Activated CD8-positive, alpha-beta memory T cell treated with anti-CD3 and anti-CD28 coated beads for 1 hour (primary cell): ENCODE measurements at places on chromosomes 7 and 10.

DNA sequence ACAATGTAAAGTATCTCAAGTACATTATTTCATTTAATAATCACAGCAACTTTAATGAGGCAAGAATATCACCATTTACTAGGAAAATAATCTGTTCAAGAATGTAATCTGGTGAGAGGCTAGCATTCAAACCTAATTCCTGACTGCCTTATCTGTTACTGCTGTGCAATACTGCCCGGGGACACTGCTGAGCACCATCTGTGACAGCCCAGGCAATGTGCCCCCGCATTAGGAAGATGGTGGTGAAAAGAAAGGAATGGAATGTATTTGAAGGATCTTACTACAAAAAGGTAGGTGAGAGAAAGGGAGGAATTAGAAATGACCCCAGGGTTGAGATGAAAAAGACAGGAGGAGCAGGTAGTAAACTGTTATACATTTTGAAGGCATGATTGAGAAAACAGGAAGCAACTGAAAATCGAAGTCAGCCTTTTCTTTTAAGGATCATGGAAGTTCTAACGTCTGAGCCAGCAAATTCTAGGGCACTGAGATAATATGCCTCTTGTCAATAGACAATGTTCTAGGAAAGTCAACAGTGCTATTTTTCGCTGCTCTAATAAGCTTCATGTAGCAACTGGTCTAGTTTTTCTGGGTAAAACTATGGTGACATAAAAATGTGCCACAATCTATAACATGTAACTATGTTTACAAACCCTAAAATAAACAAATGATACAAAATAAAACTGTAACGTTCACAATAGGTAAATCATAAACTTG lies 90.4 kb downstream of the ETV1 start:
- no peak for DNase-seq

DNA sequence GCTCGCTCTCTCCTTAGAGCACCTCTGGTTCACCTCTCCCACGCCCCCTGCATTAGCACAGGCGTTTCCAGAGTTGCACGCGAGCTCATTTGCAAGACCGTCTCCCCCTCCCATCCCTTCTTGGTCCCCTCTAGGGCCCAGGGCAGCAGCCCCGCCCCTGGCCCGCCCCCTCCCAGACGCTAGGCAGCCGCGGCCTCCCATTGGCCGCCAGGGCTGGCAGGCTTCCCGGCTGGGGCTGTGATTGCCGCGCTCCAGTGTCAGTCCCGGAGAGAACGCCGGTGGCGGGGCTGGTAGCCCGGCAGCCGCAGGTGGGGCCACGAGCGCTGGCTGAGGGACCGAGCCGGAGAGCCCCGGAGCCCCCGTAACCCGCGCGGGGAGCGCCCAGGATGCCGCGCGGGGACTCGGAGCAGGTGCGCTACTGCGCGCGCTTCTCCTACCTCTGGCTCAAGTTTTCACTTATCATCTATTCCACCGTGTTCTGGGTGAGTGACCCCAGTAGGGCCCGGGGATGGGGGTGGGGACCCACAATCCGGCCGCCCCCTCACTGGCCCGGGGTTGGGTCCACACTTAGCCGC lies at the start of gene TSPAN15:
TSPAN15 (plus strand) TSS at position 257 of the 575 bp plus-strand sequence; CDS start at position 387, 130 bp downstream.
- DNase-seq: peak; percentile 46

- no peak for DNase-seq
These were observed 61.4 kb upstream of the PPP1R3C start for GRCh38 chr10:91694170-91694794.

- DNase-seq: no peak
These were observed 51.3 kb upstream of the CXCL12 start for GRCh38 chr10:44436240-44436639.

- DNase-seq: peak; percentile 68
These were observed 221.6 kb upstream of the MKLN1 start for GRCh38 chr7:131105799-131106680.
